Mesendoderm (in vitro differentiated cells): ENCODE measurements at places on chromosomes 1 and 21.
A peak's percentile ranks its signal among the peaks of the same experiment; 100 is the strongest.

DNA sequence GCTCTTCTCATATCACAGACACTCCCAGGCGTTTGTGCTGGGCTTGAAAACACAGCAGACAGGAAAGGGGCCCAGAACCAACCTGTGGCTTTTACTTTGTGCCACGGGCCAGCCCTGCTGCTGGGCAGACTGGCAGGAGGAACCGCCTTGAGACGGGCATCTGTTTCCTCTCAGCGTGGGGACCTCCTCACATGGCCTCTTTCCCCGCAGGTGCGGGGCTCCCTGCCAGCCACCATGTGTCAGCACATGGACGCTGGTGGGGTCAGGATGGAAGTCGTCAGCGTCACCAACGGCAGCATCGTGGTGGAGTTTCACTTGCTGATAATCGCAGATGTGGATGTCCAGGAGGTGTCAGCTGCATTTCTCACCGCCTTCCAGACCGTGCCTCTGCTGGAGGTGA, 47.8 kb downstream of the UMODL1 start:
- no peaks in the 10 kb centered on the region for H3K27me3 ChIP-seq
- no peaks in the 10 kb centered on the region for H3K36me3 ChIP-seq
- H3K4me1 ChIP-seq: no peaks in the 10 kb centered on the region

- H3K4me1 ChIP-seq: no peaks in the 10 kb centered on the region
- no peak overlapping the region for H3K27ac ChIP-seq
- peak; percentile 90 for DNase-seq
- no peaks in the 10 kb centered on the region for H3K36me3 ChIP-seq
These were observed 36.3 kb upstream of the C1orf21 start for GRCh38 chr1:184350573-184350972.

- no peak overlapping the region for H3K4me3 ChIP-seq
- H3K27ac ChIP-seq: no peak overlapping the region
- DNase-seq: peak; percentile 8
These were observed 55.2 kb downstream of the FGGY start for GRCh38 chr1:59352065-59352464.

GRCh38 chr1:31856140-31856539, 40.3 kb upstream of the SPOCD1 start:
- H3K4me1 ChIP-seq: no peaks in the 10 kb centered on the region
- no peak overlapping the region for H3K27ac ChIP-seq
- no peak overlapping the region for H3K4me3 ChIP-seq
- no peaks in the 10 kb centered on the region for H3K27me3 ChIP-seq
- DNase-seq: no peak
- no peaks in the 10 kb centered on the region for H3K36me3 ChIP-seq

DNA sequence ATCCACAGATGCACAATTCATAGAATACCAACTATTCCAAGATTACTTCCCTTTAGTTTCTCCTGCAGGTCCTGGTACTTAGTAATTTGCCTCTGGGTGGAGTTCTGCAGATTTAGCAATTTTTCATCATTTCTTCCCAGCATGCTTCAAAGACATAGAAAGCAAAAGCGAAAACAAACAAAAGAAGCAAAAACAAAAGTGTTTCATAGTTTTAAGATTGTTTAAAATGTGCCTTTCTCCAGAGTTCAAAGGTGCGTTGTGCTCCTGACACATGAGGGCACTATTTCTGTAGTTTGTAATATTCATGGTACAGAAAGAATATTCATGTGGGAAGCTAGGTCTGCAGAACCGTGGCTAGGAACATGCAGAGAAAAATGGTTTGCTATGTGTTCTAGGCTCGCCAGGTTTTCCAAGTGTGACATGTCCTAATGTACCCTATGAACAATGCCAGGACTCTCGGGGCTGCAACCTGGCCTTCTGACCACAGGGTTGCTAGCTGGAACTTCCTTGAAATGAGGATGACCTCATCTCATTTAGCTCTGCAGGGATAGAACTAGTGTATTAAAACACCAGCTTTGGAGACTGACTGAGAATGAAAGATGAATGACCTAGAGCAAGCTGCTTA, 30.0 kb upstream of the RCSD1 start:
- peak; percentile 65 for DNase-seq
- no peak overlapping the region for H3K4me3 ChIP-seq
- H3K27me3 ChIP-seq: no peaks in the 10 kb centered on the region

- DNase-seq: no peak
- no peak overlapping the region for H3K4me3 ChIP-seq
- H3K27ac ChIP-seq: no peak overlapping the region
- H3K27me3 ChIP-seq: peaks cover 3% of the 10 kb centered on the region
- H3K4me1 ChIP-seq: no peaks in the 10 kb centered on the region
These were observed 8.9 kb downstream of the VSIG8 start for GRCh38 chr1:159853417-159854115.

- no peaks in the 10 kb centered on the region for H3K36me3 ChIP-seq
- DNase-seq: peak; percentile 90
- H3K4me3 ChIP-seq: no peak overlapping the region
These were observed 7.2 kb upstream of the TACSTD2 start for GRCh38 chr1:58584082-58584895.

- H3K36me3 ChIP-seq: no peaks in the 10 kb centered on the region
- no peaks in the 10 kb centered on the region for H3K27me3 ChIP-seq
- no peak overlapping the region for H3K4me3 ChIP-seq
- no peaks in the 10 kb centered on the region for H3K4me1 ChIP-seq
- no peak overlapping the region for H3K27ac ChIP-seq
These were observed 21.9 kb upstream of the EEIG2 start for GRCh38 chr1:108537976-108538375.

DNA sequence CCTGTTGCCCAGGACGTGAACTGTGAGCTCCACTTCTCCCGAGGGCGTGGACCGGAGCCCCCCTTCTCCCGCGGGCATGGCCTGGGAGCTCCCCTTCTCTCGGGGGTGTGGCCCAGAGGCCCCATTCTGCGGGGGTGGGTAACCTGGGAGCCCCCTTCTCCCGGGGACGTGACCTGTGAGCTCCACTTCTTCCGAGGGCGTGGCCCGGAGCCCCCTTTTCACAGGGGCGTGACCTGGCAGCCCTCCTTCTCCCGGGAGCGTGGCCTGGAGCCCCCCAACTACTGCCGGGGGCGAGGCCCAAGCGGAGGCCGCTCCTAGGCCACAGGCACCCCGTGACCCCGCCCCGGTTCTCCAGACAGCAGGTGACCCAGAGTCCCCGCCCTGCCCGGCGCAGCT, 320 bp downstream of the C1orf174 start:
- no peaks in the 10 kb centered on the region for H3K27me3 ChIP-seq
- H3K36me3 ChIP-seq: peaks cover 2% of the 10 kb centered on the region
- no peak for DNase-seq
- H3K27ac ChIP-seq: peak overlapping the region; percentile 94
- peak overlapping the region; percentile 95 for H3K4me3 ChIP-seq
- H3K4me1 ChIP-seq: no peaks in the 10 kb centered on the region

- DNase-seq: no peak
- no peak overlapping the region for H3K27ac ChIP-seq
- no peaks in the 10 kb centered on the region for H3K36me3 ChIP-seq
- no peak overlapping the region for H3K4me3 ChIP-seq
- no peaks in the 10 kb centered on the region for H3K27me3 ChIP-seq
These were observed 11.7 kb downstream of the USP25 start for GRCh38 chr21:15741510-15741909.

DNA sequence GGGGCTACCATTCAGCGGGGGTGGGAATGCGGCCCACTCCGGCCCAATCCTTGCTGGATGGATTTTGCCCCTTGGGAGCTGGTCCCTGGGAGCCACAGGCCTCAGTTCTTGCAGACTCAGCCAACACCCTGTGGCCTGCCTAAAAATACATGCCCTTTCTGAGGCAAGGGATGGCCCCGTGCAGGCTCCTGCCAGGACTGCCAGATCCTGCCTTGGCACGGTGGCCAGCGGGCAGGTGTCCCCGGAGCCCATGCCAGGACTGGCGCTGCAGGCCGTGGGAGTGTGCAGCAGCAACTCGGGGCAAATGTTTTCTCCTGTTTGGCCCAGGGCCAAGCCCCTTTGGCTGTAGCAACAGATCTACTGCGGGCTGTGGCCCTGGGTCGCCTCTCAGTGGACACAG, 1.6 kb upstream of the PANK4 start:
- no peak for DNase-seq
- no peaks in the 10 kb centered on the region for H3K36me3 ChIP-seq
- H3K27ac ChIP-seq: no peak overlapping the region

GRCh38 chr1:220137019-220137786, 43.3 kb downstream of the IARS2 start:
- no peaks in the 10 kb centered on the region for H3K36me3 ChIP-seq
- H3K4me1 ChIP-seq: no peaks in the 10 kb centered on the region
- no peaks in the 10 kb centered on the region for H3K27me3 ChIP-seq
- H3K4me3 ChIP-seq: no peak overlapping the region

- no peaks in the 10 kb centered on the region for H3K36me3 ChIP-seq
- DNase-seq: no peak
- H3K27ac ChIP-seq: no peak overlapping the region
- no peaks in the 10 kb centered on the region for H3K27me3 ChIP-seq
These were observed 34.6 kb upstream of the TLR5 start for GRCh38 chr1:223177681-223178080.

- no peaks in the 10 kb centered on the region for H3K36me3 ChIP-seq
- H3K4me3 ChIP-seq: no peak overlapping the region
- no peak overlapping the region for H3K27ac ChIP-seq
- peaks cover 3% of the 10 kb centered on the region for H3K4me1 ChIP-seq
- DNase-seq: no peak
These were observed 64.6 kb downstream of the RUNX1 start for GRCh38 chr21:34984356-34985058.

- peaks cover 7% of the 10 kb centered on the region for H3K4me1 ChIP-seq
- H3K27ac ChIP-seq: no peak overlapping the region
- no peaks in the 10 kb centered on the region for H3K27me3 ChIP-seq
- H3K4me3 ChIP-seq: no peak overlapping the region
- no peaks in the 10 kb centered on the region for H3K36me3 ChIP-seq
These were observed 129.0 kb upstream of the CAMK1G start for GRCh38 chr1:209454340-209454994.

DNA sequence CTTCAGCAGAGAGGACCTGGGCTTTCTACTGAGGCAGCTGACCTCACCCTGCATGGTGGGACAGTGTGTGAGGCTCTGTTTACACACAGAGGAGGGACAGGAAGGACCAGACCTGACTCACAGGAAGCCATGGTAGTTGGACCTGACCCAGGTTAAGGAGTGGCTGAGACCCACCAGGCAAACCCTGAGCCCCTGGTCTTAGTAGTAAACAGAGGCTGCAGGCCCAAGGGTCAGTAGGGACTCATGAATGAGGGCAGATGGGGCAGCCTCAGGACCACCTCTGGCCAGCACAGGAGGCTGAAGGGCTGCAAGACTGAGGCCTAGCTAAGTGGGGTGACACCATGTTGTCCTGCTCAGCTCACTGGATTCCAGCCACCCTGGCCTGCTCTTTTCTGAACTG, 273.2 kb downstream of the GRIK3 start:
- no peaks in the 10 kb centered on the region for H3K27me3 ChIP-seq
- peaks cover 19% of the 10 kb centered on the region for H3K4me1 ChIP-seq
- H3K27ac ChIP-seq: no peak overlapping the region
- no peak overlapping the region for H3K4me3 ChIP-seq
- H3K36me3 ChIP-seq: no peaks in the 10 kb centered on the region

GRCh38 chr1:193806079-193807048, 620.0 kb upstream of the B3GALT2 start:
- H3K27ac ChIP-seq: no peak overlapping the region
- DNase-seq: no peak
- no peaks in the 10 kb centered on the region for H3K4me1 ChIP-seq

- no peak overlapping the region for H3K27ac ChIP-seq
- H3K27me3 ChIP-seq: no peaks in the 10 kb centered on the region
- no peak overlapping the region for H3K4me3 ChIP-seq
- peak; percentile 86 for DNase-seq
- no peaks in the 10 kb centered on the region for H3K36me3 ChIP-seq
- no peaks in the 10 kb centered on the region for H3K4me1 ChIP-seq
These were observed 361.5 kb upstream of the ZP4 start for GRCh38 chr1:238252033-238252802.

DNA sequence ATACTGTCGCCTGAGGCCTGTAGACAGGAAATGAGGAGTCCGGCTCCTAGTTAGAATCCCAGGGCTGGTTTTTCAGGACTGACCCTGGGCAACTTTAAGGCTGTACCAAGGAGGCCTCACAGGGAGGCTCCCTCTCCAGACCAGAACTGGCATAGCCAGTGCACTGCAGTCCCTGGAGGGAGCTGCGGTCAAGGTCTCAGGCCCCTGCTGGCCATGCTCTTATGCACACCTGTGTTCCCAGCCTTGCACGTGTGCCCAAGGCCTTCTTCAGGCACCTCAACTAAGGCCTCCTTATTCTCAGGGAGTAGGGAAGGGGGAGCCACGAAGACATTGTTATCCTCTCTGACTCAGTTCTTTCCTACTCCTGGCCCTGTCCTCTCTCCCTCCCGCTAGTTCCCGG, 22.0 kb upstream of the IFNAR1 start:
- H3K4me1 ChIP-seq: no peaks in the 10 kb centered on the region
- no peaks in the 10 kb centered on the region for H3K36me3 ChIP-seq
- H3K4me3 ChIP-seq: no peak overlapping the region

GRCh38 chr1:241702442-241703373, 50.6 kb downstream of the WDR64 start:
- H3K27me3 ChIP-seq: no peaks in the 10 kb centered on the region
- no peak overlapping the region for H3K4me3 ChIP-seq

GRCh38 chr1:219555031-219555692, 57.7 kb downstream of the ZC3H11B start:
- no peaks in the 10 kb centered on the region for H3K36me3 ChIP-seq
- peak; percentile 97 for DNase-seq
- H3K4me3 ChIP-seq: no peak overlapping the region
- peaks cover 2% of the 10 kb centered on the region for H3K4me1 ChIP-seq
- H3K27ac ChIP-seq: no peak overlapping the region
